ENCODE measurements at places on chromosomes 16 and 17. TPM values are rescaled to one million over a fixed set of nuclear protein-coding genes. Genes with fewer than 3 reads are reported as not detected.

The HSD11B2 gene
- total RNA-seq: not detected

The HYDIN gene
- total RNA-seq: not detected

The ATP6V0A1 gene
- 4.6 TPM for total RNA-seq

The FOXC2 gene
- total RNA-seq: not detected

The KRT15 gene
- not detected for total RNA-seq

The TNFRSF13B gene
- total RNA-seq: not detected

The DYNLL2 gene
- 31.0 TPM for total RNA-seq

The NOTUM gene
- total RNA-seq: 0.21 TPM

The PGS1 gene
- total RNA-seq: 70.2 TPM

The WSCD1 gene
- total RNA-seq: not detected

The KRT27 gene
- not detected for total RNA-seq

The GPR139 gene
- total RNA-seq: not detected

The CDK3 gene
- 7.0 TPM for total RNA-seq

The GNAO1 gene
- total RNA-seq: 1.5 TPM

The CCNF gene
- 84.2 TPM for total RNA-seq

The AANAT gene
- not detected for total RNA-seq

The SLFN12 gene
- total RNA-seq: 22.6 TPM

The MYH8 gene
- not detected for total RNA-seq

The VASN gene
- total RNA-seq: not detected

The C16orf86 gene
- 5.1 TPM for total RNA-seq

The NPW gene
- total RNA-seq: 1.1 TPM

The METRNL gene
- 42.9 TPM for total RNA-seq

The IKZF3 gene
- 70.8 TPM for total RNA-seq

The PIPOX gene
- total RNA-seq: 1.6 TPM

The MYH2 gene
- not detected for total RNA-seq

The SDK2 gene
- total RNA-seq: 3.7 TPM

The NLRC3 gene
- 77.2 TPM for total RNA-seq

The CHST4 gene
- not detected for total RNA-seq

The KRT20 gene
- not detected for total RNA-seq

The CLEC18C gene
- total RNA-seq: 0.20 TPM

The NACA2 gene
- total RNA-seq: not detected

The HIGD1B gene
- not detected for total RNA-seq

The PYDC1 gene
- not detected for total RNA-seq

The C16orf96 gene
- total RNA-seq: not detected

The CYB5B gene
- total RNA-seq: 189 TPM

The NPIPA7 gene
- total RNA-seq: 10.8 TPM

The AFMID gene
- total RNA-seq: 17.1 TPM

The SLC38A8 gene
- total RNA-seq: not detected

The TOM1L1 gene
- total RNA-seq: 0.66 TPM

The ITGAE gene
- 54.4 TPM for total RNA-seq

The ADAD2 gene
- total RNA-seq: not detected

The SBK1 gene
- 3.2 TPM for total RNA-seq

The OR4D1 gene
- total RNA-seq: 0.12 TPM

The NPIPA1 gene
- total RNA-seq: 133 TPM

The NPIPB6 gene
- 2.0 TPM for total RNA-seq

The HS3ST3B1 gene
- 6.9 TPM for total RNA-seq

Measured in activated CD8-positive, alpha-beta memory T cell treated with anti-CD3 and anti-CD28 coated beads, Interleukin-2, amount 10 ng/mL, durations not matched to agents 7 days and 5 days (primary cell).